ENCODE measurements at places on chromosomes 2 and 18. TPM values are rescaled to one million over a fixed set of nuclear protein-coding genes. Genes with fewer than 3 reads are reported as not detected.
A peak's percentile ranks its signal among the peaks of the same experiment; 100 is the strongest.

Gene SYT4
- total RNA-seq, result not detected

Gene KCNJ13
- not detected for total RNA-seq

Gene SERPINB4
- not detected for total RNA-seq

Gene PIEZO2
- not detected for total RNA-seq

GRCh38 chr2:42223855-42224268 lies 54.7 kb downstream of the EML4 start:
- no peak for DNase-seq

- peak; percentile 35 for DNase-seq
Observed at GRCh38 chr2:219331560-219332213, 857 bp downstream of the RESP18 start.

- no peak for DNase-seq
Observed at GRCh38 chr18:47077111-47077510, 41.7 kb upstream of the ELOA2 start.

- DNase-seq, result peak; percentile 88
Observed at GRCh38 chr2:239927424-239927981, 97.6 kb downstream of the NDUFA10 start.

GRCh38 chr2:226721541-226721940 lies 78.1 kb downstream of the IRS1 start:
- DNase-seq, result no peak

DNA sequence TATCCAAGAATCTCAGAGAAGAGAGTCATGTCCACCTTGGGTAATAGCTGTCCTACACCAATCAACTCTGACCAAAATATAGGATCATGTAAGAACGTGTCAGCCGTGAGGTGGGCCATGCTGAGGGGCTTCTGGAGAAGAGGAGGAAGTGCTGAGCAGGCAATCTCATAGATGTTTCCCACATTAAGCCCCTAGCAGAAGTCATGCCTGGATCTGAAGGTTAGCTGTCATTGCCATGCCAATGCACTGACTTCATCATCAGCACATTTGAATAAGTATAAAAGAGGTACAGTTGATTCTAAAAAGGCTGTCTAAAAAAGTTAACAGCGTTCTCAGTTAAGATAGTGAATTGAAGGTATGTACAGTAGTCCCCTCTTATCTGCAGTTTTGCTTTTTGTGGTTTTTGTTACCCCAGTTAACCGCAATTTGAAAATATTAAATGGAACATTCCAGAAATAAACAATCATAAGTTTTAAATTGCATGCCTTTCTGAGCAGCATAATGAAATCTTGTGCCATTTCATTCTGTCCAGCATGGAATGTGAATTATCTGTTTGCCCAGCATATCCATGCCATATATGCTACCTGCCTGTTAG lies 67.2 kb upstream of the TMEM17 start:
- DNase-seq, result no peak

DNA sequence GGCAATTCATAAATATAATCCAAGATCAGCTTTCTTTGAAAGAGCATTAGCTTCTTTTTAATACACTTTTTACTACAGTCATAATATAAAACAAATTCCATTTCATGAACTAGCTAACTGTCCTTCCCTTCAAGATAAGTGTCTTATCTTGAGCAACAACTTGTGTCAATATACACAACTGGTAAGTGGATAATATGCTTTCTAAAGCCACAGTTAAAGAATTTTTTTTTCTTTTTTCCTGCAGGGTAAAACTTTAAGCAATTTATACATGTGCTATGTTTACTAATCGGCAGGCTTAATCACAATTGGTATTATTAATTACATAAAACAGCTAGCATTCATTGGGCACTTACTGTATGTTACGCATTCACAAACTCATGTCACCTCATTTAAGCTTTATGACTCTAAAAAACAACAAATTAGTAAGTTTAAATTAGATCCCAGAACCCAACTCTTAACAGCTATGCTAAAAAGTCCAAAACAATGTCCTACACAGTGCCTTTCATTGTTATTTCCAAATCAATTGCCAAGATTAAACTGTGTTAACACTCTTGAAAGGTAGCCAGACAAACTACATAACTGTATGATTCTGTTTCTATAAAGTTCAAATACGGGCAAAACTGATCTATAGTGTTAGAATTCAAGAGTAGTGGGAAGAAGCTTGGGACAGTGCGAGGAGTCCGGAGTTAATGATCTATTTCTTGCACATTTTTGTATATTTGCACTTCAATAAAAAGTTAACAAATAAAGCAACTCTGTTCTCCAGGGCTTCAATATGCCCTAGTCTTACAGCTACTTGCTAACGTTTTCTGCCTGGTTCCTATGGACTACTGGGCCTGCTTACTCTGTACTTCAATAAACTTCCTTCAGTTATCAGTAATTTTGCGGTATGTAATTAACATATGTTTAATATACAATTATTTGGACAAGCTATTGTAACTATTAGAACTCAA lies 6.0 kb downstream of the TXNL1 start:
- DNase-seq, result no peak

All from activated CD8-positive, alpha-beta T cell treated with anti-CD3 and anti-CD28 coated beads for 36 hours (primary cell).